ENCODE measurements at places on chromosomes 13 and 19. TPM values are rescaled to one million over a fixed set of nuclear protein-coding genes. Genes with fewer than 3 reads are reported as not detected.

Gene NAT14
- 43.6 TPM for polyA plus RNA-seq

GRCh38 chr13:33438918-33439317 is 153.4 kb upstream of the STARD13 start:
- no peak for DNase-seq

Gene FUT2
- 2.1 TPM for polyA plus RNA-seq

DNA sequence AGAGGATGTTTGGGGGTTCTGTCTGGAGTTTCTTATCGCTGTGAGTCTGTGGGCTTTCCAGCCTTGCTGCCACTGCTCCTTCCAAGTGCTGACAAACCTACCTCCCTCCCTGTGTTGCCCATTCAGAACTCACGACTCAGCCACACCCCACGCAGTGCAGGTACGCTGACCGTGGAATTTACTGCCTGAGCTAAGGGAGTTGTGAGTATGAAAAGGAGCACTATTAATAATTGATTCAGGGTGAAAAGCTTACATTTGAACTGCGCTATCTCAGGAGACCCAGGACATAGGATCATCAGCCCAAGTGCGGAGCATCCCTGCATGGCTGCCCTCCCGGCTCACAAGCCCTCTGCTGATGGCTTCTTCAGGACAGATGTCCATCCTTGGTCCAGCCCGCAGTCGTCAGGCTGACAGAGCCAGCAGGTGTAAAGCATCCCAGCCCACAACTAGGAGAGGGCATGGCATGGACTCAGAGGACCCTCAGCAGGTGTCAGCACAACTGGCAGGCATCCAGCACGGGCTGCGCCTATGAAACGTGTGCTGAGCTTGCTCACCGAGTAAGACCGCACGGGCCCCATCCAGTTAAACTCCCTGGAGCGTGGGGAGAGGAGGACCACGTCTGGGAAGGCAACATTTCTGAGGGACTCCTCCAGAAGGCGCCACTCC is 244.0 kb downstream of the COL4A1 start:
- DNase-seq: no peak

GRCh38 chr19:29690842-29691241 is 24.2 kb downstream of the C19orf12 start:
- DNase-seq: no peak

All from right renal pelvis (tissue), 4 donors.